ENCODE measurements at places on chromosomes 3 and 15.

DNA sequence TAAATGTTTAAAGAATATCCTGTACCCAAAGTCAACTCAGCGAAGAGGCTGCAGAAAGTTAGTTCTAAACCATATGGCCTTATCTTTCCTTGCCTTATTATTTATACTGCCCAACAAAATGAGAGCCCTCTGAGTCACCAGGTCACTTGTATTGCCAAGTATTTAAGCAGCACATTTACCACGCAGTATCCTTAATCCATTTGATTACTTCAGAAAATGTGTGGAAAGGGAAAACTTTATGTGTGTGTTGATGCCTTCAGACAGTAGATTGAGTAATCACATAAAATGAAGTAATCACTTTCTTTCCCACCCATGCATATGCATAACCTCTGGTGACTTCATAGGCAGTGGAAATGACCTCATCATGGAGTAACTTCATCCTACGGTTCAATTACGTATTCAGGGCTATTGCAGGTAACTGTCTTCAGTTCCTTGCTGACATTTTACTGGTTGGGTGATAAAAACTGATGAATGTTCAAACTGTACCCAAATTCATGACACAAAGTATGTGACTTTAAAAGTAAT lies 7.5 kb upstream of the CADPS start:
- DNase-seq: peak; percentile 9

- DNase-seq: no peak
These were observed 490.0 kb upstream of the TBL1XR1 start for GRCh38 chr3:177687291-177687690.

GRCh38 chr3:144181062-144181461 lies 209.4 kb downstream of the DIPK2A start:
- DNase-seq: no peak

DNA sequence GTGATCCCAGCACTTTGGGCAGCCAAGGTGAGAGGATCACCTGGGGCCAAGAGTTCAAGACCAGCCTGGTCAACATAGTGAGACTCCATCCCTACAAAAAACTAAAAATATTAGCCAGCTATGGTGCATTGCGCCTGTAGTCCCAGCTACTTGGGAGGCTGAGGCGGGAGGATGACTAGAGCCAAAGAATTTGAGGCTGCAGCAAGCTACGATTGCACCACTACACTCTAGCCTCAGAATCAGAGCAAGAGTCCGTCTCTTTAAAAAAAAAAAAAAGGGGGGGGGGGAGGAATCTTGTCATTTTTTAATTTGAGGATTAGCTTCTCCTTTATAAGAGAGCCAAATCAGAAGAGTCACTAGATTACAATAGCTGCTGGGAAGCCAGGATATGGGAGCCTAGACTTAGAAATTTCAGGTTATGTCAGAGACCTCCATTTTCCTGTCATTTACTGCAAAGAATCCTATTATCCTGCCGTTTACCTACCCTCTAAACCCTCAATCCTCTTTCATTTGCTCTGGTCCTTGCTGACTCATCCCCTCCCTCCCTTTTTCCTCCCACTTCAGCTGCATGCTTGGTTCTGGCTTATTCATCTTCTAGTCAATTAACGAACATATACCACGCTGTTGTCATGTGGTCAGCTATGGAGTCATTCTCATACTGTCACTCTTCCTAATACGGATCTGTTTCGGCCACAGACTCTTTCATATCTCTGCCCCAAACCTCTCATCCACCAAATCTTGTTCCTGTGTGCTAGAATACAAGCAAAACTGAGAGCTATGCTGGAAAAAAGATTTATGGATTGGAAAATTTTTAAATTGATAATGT lies 83.8 kb upstream of the PPIB start:
- peak; percentile 98 for DNase-seq

DNA sequence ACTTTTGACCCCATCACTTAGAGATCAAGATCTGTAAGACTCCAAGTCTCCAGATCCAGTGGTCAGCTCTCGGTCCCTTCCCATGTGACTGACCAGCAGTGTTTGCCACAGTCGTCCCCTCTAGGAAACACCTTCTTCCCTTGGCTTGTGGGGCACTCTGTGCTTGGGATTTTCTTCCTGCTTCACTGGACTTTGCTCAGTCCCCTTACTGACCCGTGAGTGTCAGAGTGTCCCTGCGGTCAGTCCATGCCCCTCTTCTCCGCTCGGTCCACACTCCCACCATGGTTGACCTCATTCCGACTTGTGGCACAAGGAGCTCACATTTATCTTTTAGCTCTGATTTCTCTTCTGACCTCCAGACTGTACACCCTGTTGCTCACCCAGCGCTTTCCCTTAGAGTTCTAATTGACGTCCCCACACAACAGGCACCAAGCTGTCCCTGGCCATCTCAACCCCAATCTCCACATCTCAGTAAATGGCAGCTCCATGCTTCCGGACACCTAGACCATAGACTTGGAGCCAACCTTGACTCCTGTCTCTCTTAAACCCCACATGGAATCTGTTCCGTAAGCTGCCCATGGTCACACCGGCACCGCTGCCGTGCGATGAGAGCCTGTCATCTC lies 67.9 kb downstream of the APBA2 start:
- no peak for DNase-seq

DNA sequence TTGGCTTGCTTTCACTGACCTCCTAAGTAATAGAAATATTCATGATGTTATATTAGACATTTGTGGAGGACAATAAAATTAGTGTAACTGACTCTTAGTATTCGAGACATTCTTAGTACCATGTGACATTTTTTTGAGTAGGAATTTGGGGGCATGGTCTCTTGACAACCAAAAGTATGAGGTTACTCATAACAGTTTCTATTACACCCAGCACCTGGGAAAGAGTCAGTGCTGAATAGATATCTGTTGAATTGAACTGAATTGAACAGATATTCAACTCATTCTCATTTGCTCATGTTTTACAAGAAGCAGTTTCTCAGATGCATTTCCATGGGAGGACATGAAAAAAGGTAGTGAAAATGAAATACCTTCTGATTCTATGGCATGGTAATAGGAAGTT lies 84.4 kb downstream of the CMSS1 start:
- peak; percentile 27 for DNase-seq

DNA sequence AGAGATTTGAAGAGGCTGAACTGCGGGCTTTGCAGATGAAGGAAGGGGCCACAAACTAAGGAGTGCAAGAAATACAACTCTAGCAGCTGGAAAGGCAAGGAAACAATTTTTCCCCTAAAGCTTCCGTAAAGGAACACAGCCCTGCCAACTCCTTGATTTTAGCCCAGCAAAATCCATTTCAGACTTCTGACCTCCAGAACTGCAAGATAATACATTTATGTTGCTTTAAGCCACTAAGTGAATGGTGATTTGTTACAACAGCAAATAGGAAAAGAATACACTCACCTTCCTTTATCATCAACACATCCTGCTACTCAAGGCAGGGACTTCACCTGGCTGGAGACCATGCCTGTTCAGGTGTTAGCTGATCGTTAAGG lies 119.3 kb upstream of the NR2E3 start:
- no peak for DNase-seq

GRCh38 chr3:129002573-129003569 lies 1.8 kb downstream of the EFCC1 start:
- no peak for DNase-seq

DNA sequence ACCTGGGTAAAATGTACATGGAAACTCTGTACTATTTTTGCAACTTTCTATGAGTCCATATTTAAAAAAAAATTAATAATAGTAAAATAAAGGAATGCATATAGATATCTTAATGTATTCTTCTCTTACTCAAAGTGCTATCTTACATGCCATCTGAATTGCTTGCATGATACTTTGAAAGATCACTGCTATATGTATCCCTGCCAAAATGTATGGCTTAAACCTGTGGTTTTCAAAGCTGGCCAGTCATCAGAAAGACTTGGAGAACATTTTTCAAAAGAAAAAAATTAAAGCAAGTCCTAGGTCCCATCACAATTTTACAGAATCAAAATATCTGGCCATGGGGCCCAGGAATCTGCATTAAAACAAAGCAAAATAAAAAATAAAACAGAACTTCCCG lies 262.1 kb downstream of the LPP start:
- DNase-seq: no peak

- DNase-seq: no peak
These were observed 1.5 kb downstream of the FOXB1 start for GRCh38 chr15:60005352-60006202.

GRCh38 chr3:184750349-184751083 lies 38.7 kb upstream of the MAGEF1 start:
- no peak for DNase-seq

- peak; percentile 49 for DNase-seq
These were observed 17.2 kb upstream of the RAP2B start for GRCh38 chr3:153144779-153145178.

DNA sequence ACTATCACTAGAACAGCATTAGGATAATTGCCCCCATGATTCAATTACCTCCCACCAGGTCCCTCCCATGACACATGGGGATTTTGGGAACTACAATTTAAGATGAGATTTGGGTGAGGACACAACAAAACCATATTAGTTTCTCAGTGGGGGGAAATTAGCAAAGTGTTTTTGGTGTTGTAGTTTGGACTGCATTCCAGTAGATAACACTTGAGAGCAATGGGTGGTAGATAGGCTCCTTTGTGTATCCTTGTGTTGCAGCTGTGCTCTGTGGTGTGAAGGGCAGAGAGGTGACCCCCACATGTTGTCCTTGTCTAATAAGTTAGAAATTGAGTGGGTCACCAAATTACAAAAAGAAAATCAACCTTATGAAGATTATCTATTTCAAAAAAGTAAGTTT lies 223.8 kb downstream of the SATB1 start:
- no peak for DNase-seq

- DNase-seq: no peak
These were observed 44.0 kb upstream of the CD96 start for GRCh38 chr3:111498022-111498421.

Measured in RKO (cell line).